CD4-positive, CD25-positive, alpha-beta regulatory T cell (primary cell): ENCODE measurements at places on chromosomes 1 and 21. TPM values are rescaled to one million over a fixed set of nuclear protein-coding genes. Genes with fewer than 3 reads are reported as not detected.

Gene RCAN1
- polyA plus RNA-seq, result 16.1 TPM

GRCh38 chr1:92030656-92031107 lies 897 bp downstream of the EPHX4 start:
- DNase-seq, result no peak

Gene KIRREL1
- polyA plus RNA-seq, result not detected

Gene TMPRSS15
- not detected for polyA plus RNA-seq

GRCh38 chr1:36876990-36877389 lies 157.3 kb downstream of the GRIK3 start:
- no peak for DNase-seq
